ENCODE measurements at places on chromosomes 6 and 20. TPM values are rescaled to one million over a fixed set of nuclear protein-coding genes. Genes with fewer than 3 reads are reported as not detected.

IL20RA gene
- total RNA-seq: 0.60 TPM

C20orf141 gene
- total RNA-seq: not detected

DNA sequence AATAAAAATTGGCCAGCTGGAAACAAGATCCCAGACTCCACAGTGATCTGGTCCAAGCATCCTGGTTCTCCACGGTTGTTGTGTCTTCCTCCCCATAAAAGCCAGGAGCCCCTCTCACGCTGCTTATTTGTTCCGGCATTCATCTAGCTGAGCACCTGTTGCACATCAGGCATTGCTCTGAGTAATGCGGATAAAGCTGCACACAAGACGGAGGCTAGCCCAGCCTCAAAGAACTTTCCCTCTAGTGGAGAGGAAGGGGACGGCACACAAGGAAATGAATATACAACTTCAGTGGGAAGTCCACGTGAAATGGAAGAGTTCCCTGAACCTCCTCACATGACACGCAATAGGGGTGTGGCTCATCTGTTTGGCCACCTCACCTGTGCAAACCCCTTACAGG lies 30.3 kb upstream of the NXT1 start:
- DNase-seq: no peak

GRCh38 chr6:12403947-12404647 lies 113.9 kb downstream of the EDN1 start:
- DNase-seq: no peak

DNA sequence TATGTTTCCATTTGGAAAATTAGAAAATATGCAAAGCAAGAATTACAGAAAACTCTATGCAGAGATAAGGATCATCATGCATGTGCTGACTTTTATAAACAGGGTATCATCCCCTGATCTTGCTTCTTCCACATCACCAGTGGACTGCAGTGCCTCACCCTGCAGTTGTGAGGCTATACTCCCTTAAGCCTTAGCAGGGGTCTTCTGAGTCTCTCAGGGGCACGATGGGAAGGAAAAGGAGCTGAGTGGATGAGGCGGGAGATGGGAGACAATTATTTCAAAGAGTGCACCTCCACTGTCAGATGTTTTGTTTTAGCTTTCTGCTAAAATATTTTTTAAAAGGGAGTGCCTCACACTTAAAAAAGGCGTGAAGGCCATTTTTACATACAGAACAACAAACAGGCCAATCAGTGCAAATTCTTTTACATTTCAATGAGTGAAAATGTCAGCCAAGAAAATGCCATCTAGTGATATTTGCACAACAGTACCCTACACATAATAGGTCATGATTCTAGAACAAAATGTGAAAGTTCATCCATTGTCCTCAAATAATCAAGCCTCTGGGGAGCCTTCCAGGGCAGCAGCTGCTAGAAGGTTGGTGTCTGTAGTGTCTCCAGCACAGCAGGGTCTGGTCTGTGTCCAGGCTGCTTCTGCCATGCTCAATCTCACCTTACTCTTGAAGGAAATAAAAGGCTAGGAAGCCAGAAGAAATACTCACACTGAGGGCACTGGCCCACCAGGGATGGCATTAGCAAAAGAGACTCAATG lies 13.2 kb upstream of the SERPINB9 start:
- DNase-seq: no peak

- DNase-seq: no peak
Measured at GRCh38 chr6:46333481-46333880, 157.8 kb downstream of the RCAN2 start.

GRCh38 chr20:64055893-64056638 lies 6.6 kb upstream of the SOX18 start:
- DNase-seq: no peak

- DNase-seq: no peak
Measured at GRCh38 chr6:43189776-43190304, 7.8 kb downstream of the CUL9 start.
